Central memory CD4-positive, alpha-beta T cell (primary cell): ENCODE measurements at places on chromosomes 16 and 17.
A peak's percentile ranks its signal among the peaks of the same experiment; 100 is the strongest.

- no peak for DNase-seq
Observed at GRCh38 chr17:76000755-76001521, at the start of gene CDK3. CDK3 (plus strand) TSS chr17:76000855; CDS start chr17:76001426, 571 bp downstream.

GRCh38 chr17:66712453-66712852 lies 122.5 kb upstream of the CACNG5 start:
- no peak for DNase-seq

DNA sequence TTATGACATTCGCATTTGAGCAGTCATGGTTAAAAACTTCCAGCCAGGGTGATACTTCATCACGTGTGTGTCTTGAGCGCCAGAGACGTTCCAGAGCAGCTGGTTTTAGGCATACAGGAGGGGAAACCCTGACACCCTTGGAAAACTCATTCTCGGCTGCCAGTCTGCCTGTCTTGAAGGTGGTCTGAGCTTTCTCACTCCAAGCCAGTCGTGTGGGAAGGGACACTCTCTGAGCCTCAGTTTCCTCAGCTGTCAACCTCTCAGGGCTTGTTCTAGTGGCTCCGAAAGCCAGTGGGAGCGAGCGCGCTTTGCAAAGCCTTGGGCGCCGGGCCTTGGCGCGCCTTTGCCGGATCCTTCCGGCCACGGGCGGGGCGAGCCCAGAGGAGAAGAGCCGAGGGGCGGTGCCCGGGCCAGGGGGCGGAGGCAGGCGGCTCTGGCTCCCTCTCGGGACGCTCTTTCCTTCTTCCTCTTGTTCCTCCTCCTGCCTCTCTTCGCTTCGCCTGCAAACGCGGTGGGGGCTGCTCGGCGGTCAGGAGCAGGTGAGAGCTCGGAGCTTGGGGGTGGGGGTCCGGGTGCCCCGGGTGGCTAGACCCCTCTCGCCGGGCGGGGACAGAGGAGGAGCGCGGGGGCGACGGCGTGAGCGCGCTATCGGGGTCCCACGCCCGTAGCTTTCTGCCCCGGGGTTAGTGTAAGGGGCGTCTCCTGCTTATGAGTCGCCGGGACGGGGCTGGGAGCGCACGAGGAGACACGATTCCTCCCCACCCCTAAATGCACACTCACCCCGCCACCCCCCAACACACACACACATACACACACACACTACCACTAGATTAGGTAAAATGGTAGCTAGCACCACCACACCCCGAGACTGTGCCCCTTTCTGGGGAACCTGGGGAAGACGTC lies at the start of gene LDAF1:
LDAF1 (plus strand) TSS at position 467 of the 903 bp plus-strand sequence. CDS start 2,509 bp downstream, outside the sequence.
- peak; percentile 66 for DNase-seq

DNA sequence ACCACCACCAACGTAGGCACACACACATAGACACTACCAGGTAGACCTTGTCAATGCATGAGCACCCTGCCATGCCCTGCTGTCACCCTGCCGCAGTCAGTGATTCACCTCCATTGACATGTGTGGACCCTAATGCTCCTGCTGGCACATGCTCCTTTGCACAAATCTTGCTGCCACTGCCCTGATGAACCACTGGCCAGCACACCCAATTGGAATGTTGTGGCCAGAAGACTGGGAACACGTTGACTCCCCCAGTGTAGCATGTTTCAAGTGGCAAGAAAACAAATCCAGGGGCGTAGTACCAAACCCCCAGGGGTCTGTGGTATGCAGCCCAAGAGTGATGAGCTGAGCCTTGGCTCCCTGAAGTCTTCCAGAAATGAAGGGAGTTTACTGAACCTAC lies 486.4 kb upstream of the KIF2B start:
- DNase-seq = no peak

DNA sequence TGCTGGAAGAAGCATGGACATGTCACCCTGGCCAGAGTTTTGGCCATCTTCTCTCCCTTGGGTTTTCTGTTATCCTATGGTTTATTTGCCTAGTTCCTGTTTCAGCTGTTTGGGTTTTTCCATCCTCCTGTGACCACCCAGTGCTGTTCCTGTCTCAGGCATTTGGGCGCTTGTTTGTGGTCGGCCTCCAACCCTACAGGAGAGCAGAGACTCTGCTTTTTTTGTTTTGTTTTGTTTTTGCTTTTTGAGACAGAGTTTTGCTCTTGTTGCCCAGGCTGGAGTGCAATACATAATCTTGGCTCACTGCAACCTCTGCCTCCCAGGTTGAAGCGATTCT lies 3.3 kb upstream of the ZC3H7A start:
- no peak for DNase-seq

DNA sequence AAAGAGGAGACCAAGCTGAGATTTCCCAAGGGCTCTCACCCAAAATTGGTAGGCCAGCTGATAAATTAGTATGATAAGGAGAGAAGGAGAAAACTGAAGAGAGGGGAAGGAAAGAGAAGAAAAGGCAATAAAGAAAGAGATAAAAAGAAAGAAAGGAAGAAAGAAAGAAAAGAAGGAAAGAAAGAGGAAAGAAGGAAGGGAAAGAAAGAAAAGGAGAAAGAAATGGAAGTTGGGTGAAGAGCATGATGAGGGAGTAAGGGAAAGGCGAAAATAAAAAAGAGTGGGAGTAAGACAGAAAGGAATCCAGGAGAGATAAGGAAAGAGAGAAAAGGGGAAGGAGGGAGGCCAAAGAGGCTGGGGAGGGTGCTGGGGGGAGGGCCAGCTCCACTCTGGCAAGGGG lies 95.4 kb downstream of the MRM1 start:
- DNase-seq = no peak

- no peak for DNase-seq
Observed at GRCh38 chr17:63445065-63445464, 1.0 kb downstream of the CYB561 start.
